ENCODE measurements at places on chromosomes 2 and 18.

DNA sequence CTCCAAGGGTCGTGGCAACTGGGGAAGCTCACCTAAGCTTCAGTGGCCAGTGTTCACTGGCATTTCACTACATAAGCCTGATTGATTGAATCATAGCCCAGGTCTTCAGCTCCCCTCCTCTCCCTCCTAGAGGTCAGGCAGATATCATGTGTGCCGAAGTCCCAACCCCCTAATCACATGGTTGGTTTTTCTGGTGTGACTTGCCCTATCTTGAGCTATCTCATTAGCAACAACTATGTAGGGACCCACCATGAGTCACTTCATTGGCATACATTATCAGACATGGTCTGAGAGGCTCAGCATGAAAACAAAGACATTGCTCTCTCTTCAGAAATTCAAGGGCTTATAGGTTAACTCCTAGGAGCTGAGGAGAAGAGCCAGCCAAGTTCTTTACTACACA is 76.8 kb downstream of the LYPD1 start:
- DNase-seq: no peak

- DNase-seq: peak; percentile 69
Measured at GRCh38 chr18:21191596-21192307, 50.3 kb upstream of the GREB1L start.

- peak; percentile 2 for DNase-seq
Measured at GRCh38 chr2:128272601-128273468, 45.8 kb downstream of the HS6ST1 start.

DNA sequence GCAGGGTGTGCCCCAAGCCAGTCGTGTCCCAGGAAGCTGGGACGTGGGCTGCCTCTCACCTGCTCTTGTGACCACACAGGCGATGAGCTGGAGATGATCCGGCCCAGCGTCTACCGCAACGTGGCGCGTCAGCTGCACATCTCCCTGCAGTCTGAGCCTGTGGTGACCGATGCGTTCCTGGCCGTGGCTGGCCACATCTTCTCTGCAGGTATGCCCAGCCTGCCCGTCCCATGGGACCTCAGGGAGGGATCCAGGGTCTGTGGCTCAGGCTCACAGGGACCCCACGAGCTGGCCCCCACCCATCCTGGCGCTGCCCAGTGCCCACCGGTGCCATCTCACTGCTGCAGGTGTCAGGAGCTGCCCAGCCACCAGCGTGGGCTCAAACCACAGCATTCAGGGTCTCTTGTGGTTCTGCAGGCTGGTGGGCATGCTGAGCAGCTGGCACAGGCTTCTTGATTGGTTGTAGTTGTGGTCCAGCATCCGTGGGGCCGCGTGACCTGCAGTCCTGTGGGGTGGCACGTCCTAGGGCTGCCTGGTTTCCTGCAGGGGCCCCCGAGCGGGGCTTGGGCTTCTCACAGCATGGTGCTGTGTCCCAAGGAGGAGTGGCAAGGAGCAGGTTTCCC is 3.8 kb downstream of the BOK start:
- DNase-seq: no peak

GRCh38 chr2:86371527-86371926 is 34.1 kb upstream of the REEP1 start:
- no peak for DNase-seq

- no peak for DNase-seq
Measured at GRCh38 chr2:5453220-5454050, 238.7 kb upstream of the SOX11 start.

DNA sequence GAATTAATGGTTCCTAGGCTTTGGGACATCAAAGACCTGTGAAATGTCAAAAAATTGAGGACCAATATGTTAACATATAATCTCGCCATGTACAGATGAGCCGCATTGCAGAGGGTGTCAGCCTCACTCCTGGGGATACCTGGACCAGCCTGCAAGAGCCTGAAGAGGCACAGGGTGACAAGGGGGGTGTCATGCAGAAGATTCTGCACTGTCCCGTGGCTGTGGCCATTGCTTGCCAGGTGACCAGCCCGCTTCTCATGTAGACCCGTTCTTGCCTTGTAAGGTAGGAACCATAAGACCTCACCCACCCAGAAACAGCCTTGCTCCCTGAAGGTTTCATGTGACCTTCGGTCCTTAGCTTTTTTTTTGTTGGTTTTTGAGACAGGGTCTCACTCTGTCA is 37.5 kb downstream of the TMEM37 start:
- no peak for DNase-seq

GRCh38 chr2:72254831-72255451 is 107.3 kb upstream of the CYP26B1 start:
- no peak for DNase-seq

DNA sequence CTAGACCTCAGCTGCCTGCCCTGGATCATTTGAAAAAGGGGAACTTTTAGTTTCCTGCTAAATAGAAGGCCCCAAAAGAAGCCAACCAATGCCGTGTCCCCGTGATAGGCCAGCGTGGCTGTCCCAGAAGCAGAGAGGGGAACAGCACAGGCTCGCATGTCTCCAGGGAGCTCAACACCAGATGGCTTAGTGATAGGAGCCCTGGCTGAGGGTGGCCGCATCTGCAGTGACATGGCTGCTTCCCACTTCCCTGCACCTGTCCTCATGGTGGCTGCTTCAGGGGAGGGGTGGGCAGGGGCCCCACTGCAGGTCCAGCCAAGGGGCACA is 79.6 kb downstream of the MBP start:
- no peak for DNase-seq

- peak; percentile 18 for DNase-seq
Measured at GRCh38 chr2:27118525-27119329, at the start of gene CGREF1. Gene CGREF1, minus strand, starts transcription at chr2:27119128. Its CDS starts 14,762 bp downstream, at chr2:27104366.

GRCh38 chr2:47187069-47187468 is 32.0 kb upstream of the STPG4 start:
- no peak for DNase-seq

DNA sequence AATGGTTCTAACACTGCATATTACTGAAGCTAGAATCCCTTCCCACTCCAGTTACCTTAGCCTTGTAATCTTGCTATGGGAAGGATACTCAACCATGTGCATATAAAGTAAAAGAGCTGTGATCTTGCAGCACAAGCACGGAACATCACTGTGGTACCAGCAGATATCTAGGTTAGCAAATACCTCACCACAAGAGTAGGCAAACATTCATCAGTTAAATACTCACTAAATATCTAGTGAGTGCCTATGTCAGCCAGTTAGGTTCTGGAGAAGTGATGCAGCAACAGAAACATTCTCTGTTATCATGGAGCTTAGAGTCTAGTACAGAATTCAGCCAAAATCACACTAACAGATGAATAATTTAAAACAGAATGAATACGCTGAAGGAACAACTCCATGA is 349.6 kb upstream of the UBE2E3 start:
- no peak for DNase-seq

GRCh38 chr18:57583297-57583835 is 3.1 kb downstream of the FECH start:
- DNase-seq: no peak

DNA sequence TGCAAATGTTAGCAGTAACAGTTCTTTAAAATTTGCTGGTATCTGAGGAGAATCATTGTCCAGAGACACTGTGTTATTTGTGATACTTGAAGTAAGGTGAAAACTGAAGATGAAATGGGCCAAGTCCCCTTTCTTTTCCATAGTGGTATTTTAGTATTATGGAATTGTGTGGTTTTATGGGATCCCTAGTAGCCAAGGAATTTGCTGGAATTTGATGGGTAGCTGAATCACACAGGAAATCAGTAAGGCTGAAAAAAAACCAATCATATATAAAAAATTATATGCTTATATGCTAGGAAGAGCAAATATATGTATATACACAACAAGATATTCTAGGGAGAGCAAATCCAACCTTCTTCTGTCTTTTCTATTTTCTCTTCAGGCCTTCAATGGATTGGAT is 54.2 kb upstream of the TACR1 start:
- no peak for DNase-seq

DNA sequence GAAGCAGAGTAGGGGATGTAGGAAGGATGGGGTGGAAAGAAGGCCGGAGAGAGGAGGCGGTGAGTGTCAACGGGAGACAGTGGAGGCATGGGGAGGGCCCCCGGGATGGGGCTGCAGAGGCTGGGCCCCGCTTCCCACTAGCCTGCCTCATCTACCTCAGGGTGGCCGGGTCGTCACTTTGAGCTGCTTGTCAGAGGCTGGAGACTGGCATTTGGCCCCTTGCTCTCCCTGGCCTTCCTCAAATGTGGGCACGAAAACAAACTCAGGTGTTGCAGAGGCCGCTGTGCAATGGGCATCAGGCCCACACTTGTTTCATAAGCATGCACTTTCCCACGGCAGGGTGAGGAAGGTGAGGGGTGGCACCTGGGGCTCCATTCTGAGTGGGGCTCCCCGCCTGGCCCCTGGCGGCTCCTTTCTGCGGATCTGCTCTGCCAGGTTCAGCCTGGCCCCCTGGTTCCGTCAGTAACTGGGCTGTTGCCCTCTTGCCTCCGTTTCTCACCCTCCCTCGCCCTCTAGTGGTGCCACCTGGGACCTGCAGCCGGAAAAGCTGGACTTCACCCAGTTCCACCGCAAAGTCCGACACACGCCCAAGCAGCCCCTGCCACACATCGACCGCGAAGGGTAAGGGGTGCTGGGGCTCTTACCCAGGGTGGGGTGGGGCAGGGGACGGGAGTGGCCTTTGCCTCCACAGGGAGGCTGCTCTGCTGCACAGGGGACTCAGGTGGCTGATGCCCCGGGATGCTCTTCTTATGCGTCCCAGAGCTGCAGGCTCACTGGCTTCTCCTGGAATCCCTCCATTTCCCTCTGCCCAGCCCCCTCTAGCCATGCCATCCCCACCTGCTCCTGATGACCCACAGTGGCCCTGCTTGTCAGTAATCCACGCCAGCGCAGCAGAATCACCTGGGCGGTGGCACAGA is 125.4 kb downstream of the CTIF start:
- peak; percentile 85 for DNase-seq

- no peak for DNase-seq
Measured at GRCh38 chr18:79952996-79953559, 1.6 kb upstream of the SLC66A2 start.

GRCh38 chr2:72004201-72004915 is 143.3 kb downstream of the CYP26B1 start:
- DNase-seq: no peak

DNA sequence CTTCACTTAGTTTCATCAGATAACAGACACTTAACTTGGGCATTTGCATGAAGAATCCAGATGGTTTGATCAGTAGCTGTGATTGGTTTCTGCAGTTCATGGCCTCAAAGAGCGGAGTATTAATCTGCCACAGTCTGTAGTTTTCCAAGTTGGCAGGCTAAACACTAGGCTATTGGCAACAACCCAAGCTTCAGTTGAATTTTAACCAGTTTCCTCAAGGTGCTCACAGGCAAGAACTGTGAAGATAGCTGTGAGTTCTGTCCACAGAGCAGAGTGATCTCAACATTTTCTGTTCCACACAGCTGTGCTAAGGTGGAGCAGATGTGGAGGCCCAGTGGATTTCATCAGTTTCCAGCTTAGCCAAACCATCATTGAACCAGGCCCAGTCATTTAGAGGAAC is 469.5 kb upstream of the LINC00305 start:
- no peak for DNase-seq

GRCh38 chr2:109601783-109602182 is 12.0 kb downstream of the SEPTIN10 start:
- DNase-seq: no peak

DNA sequence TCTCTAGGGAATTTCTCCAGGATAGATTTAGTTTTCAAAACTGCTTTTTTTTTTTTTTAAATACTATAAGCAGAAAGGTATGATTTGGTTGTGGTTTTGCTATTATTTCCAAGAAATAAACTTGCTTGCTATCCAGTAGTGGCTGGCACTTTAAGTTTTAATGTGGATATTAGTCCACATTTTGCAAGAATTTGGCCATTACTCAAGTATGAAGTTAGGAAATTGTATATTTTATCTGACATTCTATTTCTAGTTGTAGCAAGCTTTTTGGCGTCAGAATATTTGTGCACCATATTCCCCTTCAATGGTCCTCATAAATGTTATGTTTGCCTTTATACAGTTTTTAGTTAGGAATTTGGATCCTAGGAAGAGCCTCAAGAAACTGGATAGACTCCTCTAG is 226.3 kb downstream of the ZNF521 start:
- DNase-seq: no peak

DNA sequence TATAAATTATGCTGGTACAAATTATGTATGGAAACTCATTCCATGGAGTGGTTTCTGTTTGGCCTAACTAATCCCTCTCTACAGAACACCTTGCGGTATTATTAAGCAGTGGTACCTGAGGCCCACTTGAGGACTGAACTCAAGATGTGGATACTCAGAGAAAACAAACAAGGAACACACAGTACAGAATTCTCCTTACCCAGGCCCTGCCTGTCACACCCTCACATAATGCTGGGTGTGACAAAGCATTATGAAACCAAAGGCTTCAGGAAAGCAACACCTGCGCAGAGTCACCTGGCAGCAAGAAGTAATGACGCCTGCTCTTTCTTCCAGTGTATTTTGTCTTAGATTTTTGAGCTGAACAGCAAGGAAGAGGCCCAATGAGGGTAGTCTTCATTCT is 264.7 kb downstream of the PAX3 start:
- no peak for DNase-seq

GRCh38 chr2:31945572-31945935 is 65.3 kb downstream of the MEMO1 start:
- DNase-seq: no peak

DNA sequence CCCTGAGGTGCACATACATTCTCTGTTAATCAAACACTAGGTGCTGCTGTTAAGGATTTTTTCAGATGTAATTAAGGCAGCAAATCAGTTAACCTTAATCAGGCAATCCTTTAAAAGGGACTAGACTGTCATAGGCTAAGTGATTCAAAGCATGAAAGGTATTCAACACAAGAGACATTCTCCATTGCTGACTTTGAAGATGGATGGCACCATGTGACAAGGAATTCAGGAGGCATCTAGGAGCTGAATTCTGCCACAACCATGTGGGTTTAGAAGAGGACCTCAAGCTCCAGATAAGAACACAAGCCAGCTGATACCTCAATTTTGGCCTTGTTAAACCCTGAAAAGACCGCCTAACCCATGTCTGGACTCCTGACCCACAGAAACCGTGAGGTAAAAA is 84.0 kb downstream of the SMAD2 start:
- DNase-seq: no peak

DNA sequence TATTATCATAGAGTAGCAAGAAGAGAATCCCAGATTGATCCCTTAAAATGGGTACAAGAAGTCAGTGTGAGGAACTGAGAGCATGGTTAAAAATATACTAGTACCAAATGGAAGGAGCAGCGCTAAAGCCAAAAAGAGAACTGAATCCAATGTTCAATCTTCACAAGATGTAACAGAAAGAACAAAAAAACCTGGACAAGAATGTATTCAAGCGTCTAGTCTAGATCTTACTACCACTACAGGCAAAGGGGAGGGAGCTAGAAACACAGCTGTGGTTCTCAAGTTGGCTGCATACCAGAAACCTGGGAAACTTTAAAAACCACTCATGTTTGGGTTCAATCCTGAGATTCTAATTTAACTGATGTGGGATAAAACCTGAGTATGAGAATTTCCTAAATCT is 57.5 kb downstream of the PIAS2 start:
- DNase-seq: no peak

GRCh38 chr2:186570604-186571003 is 19.3 kb upstream of the ITGAV start:
- DNase-seq: no peak

Measured in endothelial cell (in vitro differentiated cells).